ENCODE measurements at places on chromosomes 4 and X.

- no peak for DNase-seq
Measured at GRCh38 chr4:7838136-7838782, 101.4 kb downstream of the AFAP1 start.

GRCh38 chr4:37728064-37728463, 41.9 kb upstream of the RELL1 start:
- no peak for DNase-seq

DNA sequence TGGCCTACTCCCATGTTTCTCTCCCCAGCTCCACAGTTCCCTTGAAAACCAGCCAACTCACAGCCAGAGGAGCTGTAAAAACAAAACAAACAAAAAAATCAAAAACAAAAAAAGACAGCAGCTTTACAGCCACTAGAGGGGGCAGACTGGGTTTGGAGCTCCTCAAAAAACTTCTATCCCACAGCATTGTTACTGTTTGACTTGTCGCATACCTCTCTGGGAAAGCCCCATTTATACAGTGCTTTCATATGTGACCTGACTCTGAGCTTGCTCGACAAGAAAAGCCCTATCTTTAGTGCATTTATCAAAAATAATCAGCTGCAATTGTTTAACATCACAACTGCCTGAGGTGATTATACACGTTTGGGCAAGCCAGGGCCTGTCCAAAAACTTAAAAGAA, 21.6 kb downstream of the TSPAN6 start:
- peak; percentile 20 for DNase-seq

DNA sequence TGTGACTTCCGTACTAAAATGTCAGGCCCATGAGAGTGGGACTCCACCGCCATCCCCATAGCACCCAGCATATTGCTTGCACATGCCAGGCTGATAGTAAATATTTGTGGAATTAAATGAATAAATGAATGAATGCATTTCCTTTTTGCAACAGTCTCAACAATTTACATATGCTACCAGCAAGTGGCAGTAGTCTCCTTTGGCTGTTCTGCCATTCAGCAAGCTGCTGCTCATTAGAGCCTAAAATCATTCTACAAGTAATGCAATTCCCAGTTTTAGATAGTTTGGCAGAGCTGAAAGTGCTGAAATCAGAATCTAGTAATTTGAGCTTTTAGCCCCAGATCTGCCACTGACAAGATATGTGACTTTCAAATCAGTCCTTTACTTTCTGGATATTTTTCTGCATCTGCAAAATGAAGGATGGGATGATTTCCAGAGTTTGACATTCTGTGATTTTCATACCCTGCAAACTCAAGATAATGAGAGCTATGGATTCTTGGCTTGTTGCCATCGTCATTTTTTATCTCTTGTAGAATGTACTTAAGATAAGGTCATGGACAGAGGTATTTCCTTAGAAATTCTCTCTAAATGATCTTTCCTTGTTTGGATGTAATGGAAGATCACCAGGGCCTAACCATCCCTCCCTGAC, 35.7 kb upstream of the INTS6L start:
- DNase-seq: peak; percentile 4

- DNase-seq: no peak
Measured at GRCh38 chr4:169418846-169419245, 148.1 kb upstream of the SH3RF1 start.

- no peak for DNase-seq
Measured at GRCh38 chr4:15659768-15660570, 4.8 kb upstream of the FBXL5 start.

DNA sequence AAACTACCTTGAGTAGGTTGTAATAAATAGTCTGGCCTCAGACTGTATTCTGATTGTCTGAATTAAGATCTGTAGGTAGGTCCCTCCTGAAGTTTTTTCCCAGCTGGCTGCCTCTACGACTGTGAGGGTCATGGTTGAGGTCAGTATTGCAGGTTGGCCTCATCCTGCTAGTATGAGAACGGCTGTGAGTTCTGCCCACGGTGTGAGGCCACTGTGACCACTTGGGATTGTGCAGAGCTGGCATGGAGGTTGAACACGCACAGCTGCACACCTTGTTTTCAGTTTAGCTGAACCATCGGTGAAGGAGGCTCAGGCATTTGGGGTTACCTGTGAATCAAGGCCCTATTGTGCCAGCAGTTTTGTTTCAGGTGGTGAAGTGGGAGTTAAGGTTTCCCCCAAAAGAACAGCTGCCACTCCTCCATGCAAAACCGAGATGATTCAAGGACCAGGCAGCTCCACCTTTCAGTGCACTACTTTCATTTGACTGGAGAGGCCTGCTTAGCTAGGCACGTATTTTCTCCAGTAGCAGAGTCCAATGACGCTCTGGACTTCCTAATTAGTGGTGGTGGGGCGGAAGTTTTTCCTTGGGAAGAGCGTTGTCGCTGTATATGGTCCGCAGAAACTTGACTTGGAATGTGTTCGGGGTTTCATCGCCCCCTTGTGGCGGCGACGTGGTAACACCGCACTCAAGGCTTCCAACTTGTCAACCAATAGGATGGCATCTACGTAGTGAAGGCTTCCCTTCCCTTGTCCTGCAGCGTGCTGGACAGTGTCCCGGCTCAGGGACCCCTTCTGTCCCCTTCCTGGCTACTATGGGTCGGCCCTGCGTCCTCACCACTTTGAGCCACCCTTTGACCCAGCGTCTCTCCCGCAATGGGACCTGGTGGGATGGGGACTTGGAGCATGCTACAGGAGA, 13.8 kb downstream of the CMC4 start:
- DNase-seq: peak; percentile 67

DNA sequence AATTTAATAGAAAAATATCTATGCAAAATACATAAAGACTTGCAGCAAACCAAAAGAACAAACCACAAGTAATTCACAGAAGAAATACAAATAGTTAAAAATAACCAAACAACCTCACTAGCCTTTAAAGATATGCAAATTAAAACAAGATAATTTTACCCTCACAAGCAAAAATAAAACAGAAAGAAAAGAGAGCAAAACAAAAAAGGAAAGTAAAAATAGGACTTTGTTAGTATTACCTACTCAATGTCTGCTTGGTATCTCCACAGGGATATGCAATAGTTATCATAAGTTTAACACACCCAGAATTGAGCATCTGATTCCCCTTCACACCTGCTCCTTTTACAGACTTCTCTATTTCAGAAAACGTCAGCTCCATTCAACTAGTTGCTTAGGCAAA, 737.5 kb upstream of the MAGEB2 start:
- DNase-seq: no peak

GRCh38 chr4:9964879-9965278, 56.4 kb downstream of the SLC2A9 start:
- DNase-seq: no peak

- DNase-seq: no peak
Measured at GRCh38 chr4:130197946-130198345, 1102.0 kb downstream of the C4orf33 start.

DNA sequence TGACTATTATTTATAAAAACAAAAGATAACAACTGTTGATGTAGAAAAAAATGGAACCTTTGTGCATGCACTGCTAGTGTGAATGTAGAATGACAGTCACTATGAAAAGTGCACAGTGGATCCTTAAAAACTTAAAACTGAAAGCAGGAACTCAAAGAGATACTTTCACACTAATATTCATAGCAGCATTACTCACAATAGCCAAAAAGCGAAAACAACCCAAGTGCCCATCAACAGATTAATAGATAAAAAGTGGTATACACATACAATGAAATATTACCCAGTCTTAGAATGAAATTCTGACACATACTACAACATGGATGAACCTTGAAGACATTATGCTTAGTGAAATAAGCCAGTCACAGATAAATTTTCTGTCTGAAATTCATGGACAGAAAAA, 23.8 kb downstream of the CENPC start:
- DNase-seq: no peak

GRCh38 chr4:61877893-61878292, 677.8 kb downstream of the ADGRL3 start:
- DNase-seq: no peak

DNA sequence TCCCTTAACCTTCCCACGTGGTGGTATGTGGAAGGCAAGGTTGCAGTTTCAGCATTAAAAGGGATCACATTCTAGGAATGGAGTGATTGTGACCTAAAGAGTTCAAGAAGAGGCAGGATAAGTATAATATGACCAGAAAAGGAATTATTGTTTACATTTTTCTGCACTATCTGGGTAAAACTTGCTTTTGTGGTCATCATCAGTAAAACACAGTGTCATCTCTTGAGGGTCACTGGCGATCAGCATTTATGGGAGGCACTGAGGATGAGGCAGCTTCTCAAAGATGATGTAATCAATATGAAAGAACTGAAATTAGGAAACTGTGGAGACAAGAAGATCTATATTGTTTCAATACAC, 88.7 kb downstream of the CFAP299 start:
- DNase-seq: no peak

- DNase-seq: no peak
Measured at GRCh38 chrX:53125506-53125905, 31.6 kb downstream of the KANTR start.

DNA sequence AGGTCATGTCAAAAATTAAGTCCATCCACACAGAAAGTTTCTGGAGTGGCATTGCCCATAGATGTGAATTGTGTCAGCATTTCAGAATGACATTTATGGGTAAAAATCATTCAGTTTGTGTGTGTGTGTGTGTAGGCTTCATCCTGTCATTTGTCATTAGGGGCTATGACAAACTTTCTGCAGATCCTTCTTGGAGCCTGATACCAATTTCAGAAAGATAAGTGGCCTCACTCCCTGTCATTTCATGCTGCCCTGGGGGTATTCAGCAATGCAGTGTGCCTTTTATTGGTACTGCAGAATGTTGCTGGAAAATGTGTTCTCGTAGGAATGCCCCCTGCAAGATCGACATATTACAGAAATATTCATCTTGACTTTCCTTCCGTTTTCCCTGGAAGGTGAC, 659.7 kb downstream of the NLGN4X start:
- DNase-seq: no peak

GRCh38 chrX:68396953-68397352, 36.3 kb downstream of the OPHN1 start:
- DNase-seq: no peak

DNA sequence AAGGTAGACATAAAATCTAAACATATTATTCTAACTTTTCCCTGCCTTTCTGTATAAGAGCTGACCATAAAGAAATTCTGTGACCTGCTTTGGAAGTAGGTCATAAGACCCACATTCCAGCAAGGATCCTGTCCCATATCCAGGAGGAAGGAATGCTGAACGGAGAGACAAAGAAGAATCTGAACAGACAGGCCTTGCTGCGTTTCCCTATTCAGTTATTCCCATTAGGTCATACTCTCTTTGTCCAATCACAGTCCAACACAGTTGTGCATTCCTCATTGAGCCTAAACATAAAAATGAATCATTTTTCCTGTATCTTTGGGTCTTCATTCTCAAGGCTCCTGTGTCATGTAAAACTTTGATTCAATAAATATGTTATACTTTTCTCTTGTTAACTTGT, 287.6 kb upstream of the TAPT1 start:
- no peak for DNase-seq

DNA sequence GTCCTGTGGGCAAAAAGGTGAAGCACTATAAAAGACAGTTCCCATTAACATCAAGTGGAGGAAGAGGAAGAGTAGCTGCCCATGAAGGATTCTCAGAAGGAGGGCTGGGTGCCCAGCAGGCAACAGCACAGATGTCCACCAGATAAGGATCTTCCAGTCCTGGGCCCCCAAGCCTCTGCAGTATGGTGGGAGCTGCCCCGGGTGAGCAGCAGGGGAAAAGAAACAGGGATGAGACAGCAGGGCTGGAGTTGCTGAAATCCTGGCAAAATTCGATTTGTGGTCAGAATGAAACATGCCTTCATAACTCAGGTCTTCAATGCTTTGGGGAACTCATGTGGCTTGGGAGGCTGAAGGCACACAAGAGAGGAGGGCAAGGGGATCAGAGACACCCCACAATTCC, 94.6 kb downstream of the RASL11B start:
- no peak for DNase-seq

- DNase-seq: peak; percentile 14
Measured at GRCh38 chrX:106999002-106999975, 723 bp downstream of the MORC4 start.

GRCh38 chr4:78345237-78345636, 206.3 kb upstream of the ANXA3 start:
- DNase-seq: no peak

- DNase-seq: no peak
Measured at GRCh38 chrX:112760697-112761096, 79.9 kb downstream of the AMOT start.

DNA sequence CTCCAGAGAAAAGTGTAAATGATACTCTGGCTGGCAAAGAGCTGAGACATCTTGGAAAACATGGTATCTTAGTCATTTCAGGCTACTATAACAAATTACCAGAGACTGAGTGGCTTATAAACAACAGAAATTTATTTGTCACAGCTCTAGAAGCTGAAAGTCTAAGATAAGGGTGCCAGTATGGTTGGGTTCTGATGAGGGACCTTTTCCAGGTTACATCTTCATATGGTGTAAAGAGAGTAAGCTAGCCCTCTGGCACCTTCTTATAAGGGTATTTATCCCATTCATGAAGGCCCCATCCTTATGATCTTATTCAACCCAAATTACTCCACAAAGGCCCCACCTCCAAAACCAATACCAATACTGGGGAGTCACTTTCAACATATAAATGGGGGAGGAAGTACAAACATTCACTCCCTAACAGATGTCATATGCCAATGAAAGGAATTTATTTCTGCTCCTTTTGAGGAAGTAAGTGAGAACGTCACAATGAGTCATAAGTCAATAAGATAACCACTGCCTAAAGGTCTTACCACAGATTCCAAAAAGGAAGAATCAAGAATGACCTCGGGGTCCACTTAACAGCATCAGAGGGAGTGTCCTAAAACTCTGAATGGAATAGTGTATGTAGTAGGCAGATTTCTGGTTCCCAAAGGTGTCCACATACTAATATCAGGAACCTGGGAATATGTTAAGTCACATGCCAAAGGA, 246.6 kb downstream of the OPHN1 start:
- no peak for DNase-seq

- no peak for DNase-seq
Measured at GRCh38 chrX:119783026-119783425, 8.4 kb downstream of the RPL39 start.

- no peak for DNase-seq
Measured at GRCh38 chr4:133152330-133152821, 3.3 kb downstream of the PCDH10 start.

GRCh38 chr4:123176605-123177004, 220.0 kb upstream of the SPRY1 start:
- DNase-seq: no peak

- no peak for DNase-seq
Measured at GRCh38 chr4:8451440-8452182, 11.0 kb downstream of the TRMT44 start.

GRCh38 chr4:123159479-123159878, 237.1 kb upstream of the NUDT6 start:
- DNase-seq: peak; percentile 21

DNA sequence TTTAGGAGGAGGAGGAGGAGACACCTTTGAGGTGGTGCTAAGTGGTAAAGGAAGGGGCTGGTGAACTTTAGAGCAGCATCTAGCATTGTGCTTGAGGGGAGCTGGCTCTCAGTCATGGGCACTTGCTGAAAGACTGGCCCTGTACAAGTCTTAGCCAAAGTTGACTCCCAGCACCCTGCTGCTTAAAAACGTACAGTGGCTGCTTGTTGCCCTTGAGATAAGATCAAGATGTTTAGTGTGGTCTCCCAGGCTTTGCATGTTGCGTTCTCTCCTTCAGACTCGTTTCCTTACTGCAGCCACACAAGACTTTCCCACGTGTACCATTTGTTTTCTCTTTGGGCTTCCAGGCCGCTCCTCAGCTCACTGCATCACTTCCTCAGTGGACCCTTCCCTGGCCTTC, 1.8 kb downstream of the MED28 start:
- DNase-seq: no peak

GRCh38 chr4:165248102-165248501, 40.7 kb downstream of the KLHL2 start:
- no peak for DNase-seq
